ENCODE measurements at places on chromosomes 5 and 9.

DNA sequence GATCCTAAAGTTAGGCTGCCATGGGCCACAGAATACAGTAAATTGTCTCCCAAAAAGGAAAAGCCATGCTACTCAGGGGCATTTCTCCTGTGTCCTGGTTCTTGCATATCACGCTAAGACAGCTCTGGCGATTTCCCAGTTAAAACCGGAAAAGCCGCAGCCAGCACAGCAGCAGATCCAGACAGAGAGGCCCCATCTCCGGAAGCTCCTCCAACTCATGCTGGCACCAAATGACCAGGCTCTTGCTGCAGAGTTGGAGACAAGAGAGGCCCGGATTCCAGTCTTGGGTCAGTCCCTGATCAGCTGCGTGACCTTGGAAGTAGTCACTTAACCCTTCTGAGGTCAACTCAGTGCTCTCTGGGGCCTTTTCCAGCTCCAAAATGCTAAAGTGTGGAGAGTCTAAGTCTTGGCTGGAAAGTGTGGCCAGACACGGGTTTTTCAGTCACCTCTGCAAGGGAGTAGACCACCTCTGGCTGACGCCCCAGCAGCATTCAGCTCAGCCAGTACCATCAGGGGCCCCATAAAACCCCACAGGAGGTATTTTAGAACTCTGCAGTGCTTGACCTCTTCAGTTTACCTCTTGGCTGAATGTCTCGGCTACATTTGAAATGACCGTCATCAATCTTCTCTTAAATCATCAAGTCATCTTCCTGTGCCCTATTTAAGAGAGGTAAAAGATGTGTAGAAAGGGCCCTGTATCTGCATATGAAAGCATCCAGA lies 16.2 kb downstream of the GDNF start:
- H3K36me3 ChIP-seq = no peaks in the 10 kb centered on the region
- H3K27me3 ChIP-seq = no peaks in the 10 kb centered on the region
- no peak for DNase-seq
- no peaks in the 10 kb centered on the region for H3K4me1 ChIP-seq
- no peak overlapping the region for H3K27ac ChIP-seq
- H3K4me3 ChIP-seq = no peak overlapping the region

DNA sequence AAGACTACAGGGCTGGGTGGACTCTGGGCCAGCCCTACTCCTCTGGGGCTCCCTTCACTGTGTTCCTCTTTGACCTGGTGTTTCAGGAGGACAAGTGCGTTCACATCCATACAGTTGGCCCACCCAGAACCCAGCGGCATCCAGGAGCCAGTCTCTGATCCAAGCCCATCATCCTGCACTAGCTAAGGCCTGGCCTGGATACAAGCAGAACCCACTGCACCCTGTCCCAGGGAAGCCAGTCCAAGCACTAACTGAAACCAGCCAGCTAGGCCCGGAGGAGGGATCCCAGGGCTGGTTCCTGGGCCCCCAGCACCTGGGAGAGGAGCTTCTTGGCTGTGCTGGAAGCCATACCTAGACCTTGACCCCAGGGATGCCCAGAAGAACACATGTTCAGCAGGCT lies 4.1 kb upstream of the GBGT1 start:
- DNase-seq = no peak
- H3K27ac ChIP-seq = no peak overlapping the region
- H3K36me3 ChIP-seq = no peaks in the 10 kb centered on the region
- no peak overlapping the region for H3K4me3 ChIP-seq
- H3K4me1 ChIP-seq = peaks cover 10% of the 10 kb centered on the region

DNA sequence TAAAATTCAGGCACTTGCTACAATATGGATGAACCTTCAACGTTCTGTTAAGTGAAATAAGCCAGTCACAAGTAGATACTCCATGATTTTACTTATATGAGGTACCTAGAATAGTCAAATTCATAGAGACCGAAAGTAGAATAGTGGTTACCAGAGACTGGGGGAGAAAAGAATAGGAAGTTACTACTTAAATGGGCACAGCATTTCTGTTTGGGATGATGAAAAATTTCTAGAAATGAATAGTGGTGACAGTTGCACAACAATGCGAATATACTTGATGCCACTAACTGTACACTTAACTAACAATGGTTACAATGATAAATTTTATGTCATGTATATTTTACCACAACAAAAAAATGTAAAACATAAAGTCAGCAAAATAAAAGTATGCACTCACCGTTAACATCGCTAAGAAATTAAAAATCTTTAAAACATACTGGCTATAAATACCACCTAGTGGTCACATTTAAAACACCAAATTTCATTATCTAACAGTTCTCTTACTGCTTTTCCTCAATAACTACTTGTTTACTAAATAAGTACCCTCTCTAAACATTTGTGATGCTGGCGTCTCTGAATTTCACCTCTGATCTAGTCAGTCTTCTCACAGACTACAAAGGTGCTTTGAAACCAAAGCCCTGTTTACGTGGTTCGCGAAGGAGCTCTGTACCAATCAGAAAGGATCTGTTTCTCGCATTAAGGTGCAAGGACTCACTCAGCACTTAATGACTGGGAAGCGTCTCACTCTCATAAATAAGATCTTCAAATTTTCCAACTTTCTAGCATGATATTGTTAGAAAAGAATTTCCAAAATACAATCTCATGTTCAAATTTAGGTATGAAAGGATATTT lies 22.7 kb downstream of the KIF3A start:
- no peaks in the 10 kb centered on the region for H3K4me1 ChIP-seq
- no peak for DNase-seq
- no peak overlapping the region for H3K27ac ChIP-seq
- no peak overlapping the region for H3K4me3 ChIP-seq
- no peaks in the 10 kb centered on the region for H3K27me3 ChIP-seq
- peaks cover 25% of the 10 kb centered on the region for H3K36me3 ChIP-seq

- no peak for DNase-seq
- H3K27me3 ChIP-seq = no peaks in the 10 kb centered on the region
- H3K27ac ChIP-seq = no peak overlapping the region
- H3K4me3 ChIP-seq = no peak overlapping the region
- H3K4me1 ChIP-seq = peaks cover 10% of the 10 kb centered on the region
These were observed 15.6 kb upstream of the GNA14 start for GRCh38 chr9:77663754-77664153.

GRCh38 chr9:89501311-89501898 lies 3.5 kb upstream of the SEMA4D start:
- H3K4me1 ChIP-seq = peaks cover 75% of the 10 kb centered on the region
- H3K36me3 ChIP-seq = peaks cover 7% of the 10 kb centered on the region
- peak overlapping the region; percentile 4 for H3K4me3 ChIP-seq
- peak overlapping the region; percentile 87 for H3K27ac ChIP-seq

GRCh38 chr5:154770111-154770510 lies 14.9 kb downstream of the LARP1 start:
- no peak for DNase-seq
- H3K4me1 ChIP-seq = peaks cover 17% of the 10 kb centered on the region
- H3K27me3 ChIP-seq = no peaks in the 10 kb centered on the region
- H3K36me3 ChIP-seq = peaks cover 71% of the 10 kb centered on the region
- H3K4me3 ChIP-seq = no peak overlapping the region
- H3K27ac ChIP-seq = no peak overlapping the region

DNA sequence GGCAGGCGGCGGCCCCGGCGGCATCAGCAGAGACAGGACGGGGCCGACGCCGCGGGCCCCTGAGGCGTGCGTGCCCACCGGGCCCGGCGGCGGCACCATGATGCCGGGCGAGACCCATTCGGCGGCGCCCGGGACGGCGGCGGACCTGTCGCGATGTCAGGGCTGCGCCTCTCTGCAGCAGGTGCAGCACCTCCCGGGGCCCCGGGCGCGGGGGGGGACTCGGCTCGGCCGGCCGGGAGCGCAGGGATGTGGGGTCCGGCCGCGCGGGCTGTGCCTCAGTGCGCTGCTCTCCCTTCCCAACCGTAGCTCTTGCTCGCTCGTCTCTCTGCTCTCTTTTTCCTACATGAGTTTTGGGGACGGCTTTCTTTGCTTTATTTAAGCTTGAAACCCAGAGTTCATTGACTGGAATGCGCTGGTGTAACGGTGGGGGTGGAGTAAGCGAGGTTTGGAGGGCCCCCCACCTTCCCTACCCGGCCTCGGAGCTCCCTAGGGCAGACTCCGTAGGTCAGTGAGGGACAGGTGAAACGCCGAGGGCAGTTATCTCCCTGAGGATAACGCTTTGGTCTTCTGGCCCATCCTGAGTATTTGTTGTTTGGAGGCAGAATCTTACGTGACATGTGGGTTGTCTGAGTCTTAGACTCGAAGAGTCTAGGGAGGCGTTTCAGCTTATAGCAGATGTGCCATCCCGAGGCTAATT lies 490 bp downstream of the ICE1 start:
- H3K4me1 ChIP-seq = peaks cover 48% of the 10 kb centered on the region
- DNase-seq = no peak
- peaks cover 8% of the 10 kb centered on the region for H3K36me3 ChIP-seq
- H3K27me3 ChIP-seq = no peaks in the 10 kb centered on the region
- H3K4me3 ChIP-seq = peak overlapping the region; percentile 92
- peak overlapping the region; percentile 97 for H3K27ac ChIP-seq

DNA sequence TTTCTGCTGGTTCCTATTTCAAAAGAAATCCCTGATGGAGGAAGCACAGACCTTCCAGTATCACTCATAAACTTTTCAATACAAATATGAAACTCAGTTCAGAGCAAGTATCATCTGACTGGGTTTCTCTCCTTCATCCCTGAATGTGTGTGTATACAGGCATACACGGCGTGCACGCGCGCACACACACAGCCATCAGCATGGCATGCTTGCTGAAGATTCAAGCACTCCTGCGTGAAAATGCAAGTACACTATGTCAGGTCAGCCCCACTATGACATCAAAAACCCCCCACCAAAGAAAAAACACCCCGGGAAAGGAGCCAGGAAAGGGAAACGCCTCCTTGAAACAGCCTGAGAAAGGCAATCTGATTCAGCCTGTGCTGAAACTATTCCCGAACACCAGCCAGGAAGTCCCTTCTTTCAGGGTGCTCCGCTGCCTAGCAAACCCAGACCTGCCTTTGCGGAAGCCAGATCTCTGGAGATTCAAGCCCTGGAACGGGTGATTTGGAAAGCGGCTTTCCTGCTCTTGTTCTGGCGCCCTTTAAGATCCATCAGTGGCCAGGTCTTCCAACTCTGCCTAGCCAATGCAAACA lies 831 bp downstream of the KLHL3 start:
- peak; percentile 36 for DNase-seq
- peaks cover 27% of the 10 kb centered on the region for H3K4me1 ChIP-seq
- H3K27ac ChIP-seq = peak overlapping the region; percentile 80

DNA sequence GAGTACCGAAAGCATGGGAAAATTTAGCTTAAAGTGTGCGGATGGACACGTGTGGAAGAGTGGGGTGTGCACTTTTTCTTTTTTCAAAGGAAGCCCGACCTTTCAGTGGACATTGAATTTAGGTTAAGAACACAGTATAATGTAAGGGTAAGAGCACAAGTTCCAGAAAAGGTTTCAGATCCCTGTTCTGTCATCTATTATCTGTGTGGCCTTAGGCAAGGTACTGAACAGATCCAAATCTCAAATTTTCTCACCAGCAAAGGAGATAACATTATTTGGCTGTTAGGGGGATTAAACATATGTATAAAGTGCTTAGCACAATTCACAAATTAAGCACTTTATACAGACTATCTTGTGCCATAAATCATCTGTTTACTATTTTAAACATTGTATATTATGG lies 441.0 kb downstream of the SPOCK1 start:
- no peak overlapping the region for H3K27ac ChIP-seq
- H3K4me3 ChIP-seq = no peak overlapping the region
- H3K27me3 ChIP-seq = no peaks in the 10 kb centered on the region
- H3K4me1 ChIP-seq = no peaks in the 10 kb centered on the region
- DNase-seq = no peak

- H3K4me1 ChIP-seq = no peaks in the 10 kb centered on the region
- H3K36me3 ChIP-seq = no peaks in the 10 kb centered on the region
- no peak overlapping the region for H3K27ac ChIP-seq
- no peak overlapping the region for H3K4me3 ChIP-seq
- H3K27me3 ChIP-seq = no peaks in the 10 kb centered on the region
- no peak for DNase-seq
These were observed 391.9 kb upstream of the WWC1 start for GRCh38 chr5:167899490-167900070.

DNA sequence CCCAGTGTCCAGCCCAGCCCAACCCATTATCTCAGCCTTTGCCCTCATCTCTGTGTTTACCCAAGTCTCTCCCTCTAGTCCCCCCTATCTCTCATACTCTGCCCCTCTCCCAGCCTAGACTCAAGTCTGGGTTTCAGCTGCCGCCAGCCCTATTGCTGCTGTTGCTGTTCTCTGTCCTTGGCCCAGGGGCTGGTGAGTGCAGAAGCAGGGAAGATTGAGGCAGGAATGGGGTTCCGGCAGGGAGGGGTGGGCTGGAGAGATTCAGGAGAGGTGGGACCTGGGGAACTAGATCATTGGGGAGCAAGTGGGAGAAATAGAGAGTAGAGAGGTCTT lies 702 bp downstream of the TMEM8B start:
- DNase-seq = no peak
- no peaks in the 10 kb centered on the region for H3K36me3 ChIP-seq
- H3K27ac ChIP-seq = peak overlapping the region; percentile 60
- H3K4me1 ChIP-seq = peaks cover 28% of the 10 kb centered on the region

GRCh38 chr5:66628561-66628960 lies 32.4 kb downstream of the MAST4 start:
- H3K4me3 ChIP-seq = no peak overlapping the region
- H3K36me3 ChIP-seq = no peaks in the 10 kb centered on the region
- no peak overlapping the region for H3K27ac ChIP-seq
- DNase-seq = no peak
- H3K4me1 ChIP-seq = no peaks in the 10 kb centered on the region
- H3K27me3 ChIP-seq = no peaks in the 10 kb centered on the region

GRCh38 chr9:272251-273213 lies 57.9 kb downstream of the DOCK8 start:
- peaks cover 49% of the 10 kb centered on the region for H3K4me1 ChIP-seq
- H3K27ac ChIP-seq = peak overlapping the region; percentile 96
- H3K36me3 ChIP-seq = peaks cover 12% of the 10 kb centered on the region
- peak; percentile 79 for DNase-seq
- peak overlapping the region; percentile 48 for H3K4me3 ChIP-seq

- H3K36me3 ChIP-seq = no peaks in the 10 kb centered on the region
- no peak for DNase-seq
- no peak overlapping the region for H3K27ac ChIP-seq
- peaks cover 34% of the 10 kb centered on the region for H3K4me1 ChIP-seq
- no peaks in the 10 kb centered on the region for H3K27me3 ChIP-seq
These were observed 1.8 kb downstream of the TRIM32 start for GRCh38 chr9:116688806-116689485.

GRCh38 chr9:130531670-130532069 lies 47.7 kb upstream of the FUBP3 start:
- no peak for DNase-seq
- H3K4me1 ChIP-seq = no peaks in the 10 kb centered on the region
- H3K36me3 ChIP-seq = no peaks in the 10 kb centered on the region
- H3K27ac ChIP-seq = no peak overlapping the region
- H3K4me3 ChIP-seq = no peak overlapping the region

DNA sequence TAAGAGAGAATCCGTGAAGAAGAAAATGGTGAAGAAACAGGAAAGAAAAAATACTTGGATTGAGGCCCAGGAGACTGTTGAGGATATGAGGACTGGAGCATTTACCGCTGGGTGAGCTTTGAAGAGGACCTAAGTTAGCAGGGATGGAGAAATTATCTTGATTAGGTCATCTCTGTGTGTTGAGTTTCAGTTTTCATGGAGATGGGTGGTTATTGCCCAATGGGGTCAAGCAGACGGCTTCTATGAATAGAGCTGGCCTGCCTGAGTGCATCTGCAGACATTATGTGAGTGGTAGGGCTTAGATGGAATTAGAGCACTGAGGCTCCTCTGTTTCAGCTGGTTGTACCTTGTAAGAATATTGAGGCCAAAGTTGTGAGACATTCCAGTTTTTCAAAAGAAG lies 245.4 kb upstream of the FBXL7 start:
- H3K27ac ChIP-seq = no peak overlapping the region
- DNase-seq = no peak
- H3K27me3 ChIP-seq = no peaks in the 10 kb centered on the region
- 0 out of 2 replicates have a peak, but pooled peaks cover under 1% of the 10 kb centered on the region for H3K4me1 ChIP-seq
- H3K4me3 ChIP-seq = no peak overlapping the region
- no peaks in the 10 kb centered on the region for H3K36me3 ChIP-seq

All from DND-41 (cell line).